Effector memory CD8-positive, alpha-beta T cell (primary cell): ENCODE measurements at places on chromosomes 5 and 9.

DNA sequence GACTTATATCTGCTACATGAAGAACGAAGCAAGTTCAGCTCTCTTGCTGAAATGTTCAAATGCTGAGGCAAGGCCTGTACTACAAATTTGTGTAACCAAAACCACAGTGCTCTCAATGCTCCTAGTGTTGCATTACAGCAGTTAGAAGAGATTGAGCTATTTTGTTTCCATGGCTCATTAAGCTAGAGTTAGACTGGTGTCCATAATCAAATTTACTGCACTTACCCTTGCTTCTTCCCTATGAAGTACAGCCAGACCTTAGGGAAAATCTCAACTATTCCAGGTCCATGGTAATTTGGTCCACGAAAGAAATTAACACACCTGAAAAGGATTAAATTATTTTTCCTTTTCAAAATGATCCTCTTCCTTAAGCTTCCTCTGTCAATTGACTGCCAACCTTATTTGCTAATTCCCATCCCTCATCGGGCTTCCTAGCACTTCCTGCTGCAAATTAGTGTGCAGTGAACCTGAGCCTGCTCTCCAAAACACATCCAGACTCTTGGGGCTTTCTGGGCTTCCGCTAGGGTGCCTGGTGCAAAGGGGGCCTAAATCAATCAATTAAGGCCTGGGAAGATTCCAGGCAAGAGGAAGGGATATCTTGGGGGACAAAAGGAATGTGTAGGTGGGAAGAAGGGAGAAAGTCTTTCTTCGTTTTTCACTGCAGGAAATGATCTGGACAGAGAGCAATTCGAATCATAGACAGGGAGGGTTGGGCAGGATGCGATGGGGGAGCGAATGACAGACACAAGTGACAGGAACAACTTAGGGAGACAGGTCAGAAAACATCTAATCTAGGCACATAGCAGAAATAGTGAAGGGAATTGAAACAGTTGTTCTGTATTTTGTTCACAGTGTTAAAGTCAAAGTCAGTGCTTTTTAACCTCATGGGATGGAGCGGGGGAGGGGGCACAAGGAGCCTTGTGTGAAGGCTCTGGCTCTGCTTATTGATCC, 542.4 kb downstream of the RAB3C start:
- DNase-seq = peak; percentile 3

- DNase-seq = no peak
Measured at GRCh38 chr5:61575103-61575502, 243.0 kb downstream of the ZSWIM6 start.

DNA sequence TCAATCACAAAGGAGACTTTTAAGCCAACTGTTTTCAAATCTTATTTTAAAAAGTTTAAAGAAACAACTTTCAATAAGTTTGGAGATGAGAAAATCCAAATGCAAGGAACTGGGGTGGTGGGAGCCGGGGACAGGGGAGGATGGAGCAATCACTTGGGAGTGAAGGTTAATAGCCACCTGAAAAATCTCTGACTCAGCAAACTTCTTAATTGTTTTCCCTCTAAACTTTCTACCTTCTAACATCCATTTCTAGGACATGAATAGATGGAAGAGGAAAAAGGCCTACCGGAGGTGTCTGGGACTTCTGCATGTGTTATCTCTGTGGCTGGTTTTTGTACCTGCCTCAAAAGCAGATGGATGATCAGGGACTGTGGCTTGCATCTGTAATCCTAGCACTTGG, 360.6 kb downstream of the OSTF1 start:
- no peak for DNase-seq

DNA sequence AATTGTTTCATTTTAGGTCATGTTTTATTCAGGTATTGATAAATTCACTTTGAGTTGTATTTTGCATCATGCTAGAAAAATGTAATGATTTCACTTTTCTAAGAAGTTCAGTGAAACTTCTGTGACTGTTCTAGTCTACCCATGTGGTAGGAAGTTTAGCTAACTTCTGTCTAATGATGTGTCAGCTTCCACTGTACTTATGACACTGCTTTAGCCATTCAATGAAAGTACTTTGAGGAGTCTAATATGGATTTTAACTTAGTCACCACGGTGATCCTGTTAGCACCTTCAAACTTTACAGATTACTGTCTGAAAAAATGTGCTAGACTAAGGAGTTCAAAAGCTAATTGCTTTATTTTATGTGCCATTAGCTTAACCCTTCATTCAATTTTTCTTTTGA, 1510.5 kb upstream of the CDH9 start:
- no peak for DNase-seq

DNA sequence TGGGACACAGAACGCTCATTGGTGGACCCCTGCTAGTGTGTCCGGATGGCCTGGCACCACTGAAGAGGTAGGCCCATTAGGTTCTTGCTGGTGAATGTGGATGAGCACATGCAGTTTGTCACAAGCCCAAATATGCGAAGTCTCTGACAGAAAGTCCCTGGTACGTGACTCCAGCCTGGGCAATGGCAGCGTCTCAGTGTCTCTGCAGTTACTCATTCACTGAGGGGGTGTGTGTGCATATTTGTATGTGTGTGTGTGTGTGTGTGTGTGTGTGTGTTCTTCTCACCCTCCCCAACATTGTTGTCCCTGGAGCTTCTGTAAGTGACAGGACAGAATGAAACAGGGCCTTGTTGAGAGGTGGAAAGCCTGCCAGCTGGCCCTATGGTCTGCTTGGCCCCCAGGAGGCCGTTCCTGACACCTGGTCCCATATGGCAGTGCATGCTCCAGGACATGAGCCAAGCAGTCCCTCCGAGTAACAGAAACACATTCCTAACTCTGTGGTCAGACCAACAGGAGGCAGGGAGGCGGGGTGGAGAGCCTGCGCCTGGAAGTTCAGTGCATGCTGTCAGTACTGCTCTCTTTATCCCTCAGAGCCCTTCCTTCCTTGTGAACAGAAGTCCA, 169.9 kb downstream of the SLC28A3 start:
- no peak for DNase-seq

- no peak for DNase-seq
Measured at GRCh38 chr5:95809414-95809960, 13.0 kb downstream of the GLRX start.

DNA sequence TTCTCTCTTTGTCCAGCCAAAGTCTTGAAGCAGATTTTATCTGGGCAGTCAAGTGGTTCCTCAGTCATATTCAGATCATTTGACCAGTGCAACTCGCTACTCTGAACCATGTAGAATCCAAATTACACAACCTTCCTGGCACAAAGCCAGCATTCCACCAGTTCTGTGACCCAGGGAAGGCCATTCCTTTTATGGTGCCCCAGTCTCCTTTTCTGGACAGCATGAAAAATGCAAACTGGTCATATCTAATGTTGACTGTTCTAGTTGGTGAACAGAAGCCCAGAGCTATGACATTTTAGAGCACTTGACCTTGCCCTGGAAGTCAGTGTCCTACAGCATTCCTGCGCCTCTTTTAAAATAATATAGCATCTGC, 364.6 kb downstream of the BRINP1 start:
- no peak for DNase-seq
